ENCODE measurements at places on chromosomes 5 and 9.

- no peak for DNase-seq
Measured at GRCh38 chr9:30522061-30522460, 1862.4 kb upstream of the ACO1 start.

GRCh38 chr5:139186752-139187326 is 11.3 kb downstream of the SIL1 start:
- no peak for DNase-seq

DNA sequence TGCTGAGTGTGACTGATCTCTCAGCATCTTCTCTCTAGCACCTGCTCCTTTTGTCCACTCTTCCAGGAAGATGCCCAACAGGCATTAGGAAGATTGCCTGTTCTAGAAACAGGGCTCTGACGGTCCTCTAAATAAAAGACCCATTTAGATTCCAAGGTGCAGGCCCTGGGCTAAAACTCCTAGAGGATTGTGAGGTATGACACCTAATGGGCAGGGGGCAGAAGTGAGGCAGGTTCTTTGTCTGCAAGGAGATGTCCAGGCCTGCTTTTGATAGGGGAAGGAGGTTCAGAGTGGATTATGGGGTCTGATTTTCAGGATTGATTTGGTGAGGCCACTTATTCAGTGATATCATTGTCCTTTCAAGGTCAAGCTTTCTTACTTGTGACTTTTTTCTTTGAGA is 140.8 kb upstream of the TRPC7 start:
- DNase-seq = no peak

DNA sequence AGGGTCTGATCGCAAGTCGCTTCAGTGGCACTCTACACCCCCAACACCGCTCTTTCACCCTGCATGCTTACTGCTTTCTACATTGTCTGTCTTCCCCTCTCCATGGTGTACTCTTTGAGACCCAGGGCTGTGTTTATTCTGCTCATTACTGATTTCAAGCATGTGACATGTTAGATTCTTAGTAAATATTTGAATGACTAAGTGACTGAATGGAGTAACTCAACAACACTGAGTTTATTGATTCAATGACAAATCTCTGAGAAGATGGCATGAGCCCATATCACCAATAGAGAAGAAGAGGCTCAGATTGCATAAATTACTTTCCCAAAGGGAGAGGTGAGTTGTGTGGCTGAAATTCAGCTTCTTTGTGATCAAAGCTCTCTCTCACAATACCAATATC is 89.7 kb upstream of the OSMR start:
- DNase-seq = no peak

GRCh38 chr9:132116583-132116982 is 36.9 kb upstream of the MED27 start:
- no peak for DNase-seq

DNA sequence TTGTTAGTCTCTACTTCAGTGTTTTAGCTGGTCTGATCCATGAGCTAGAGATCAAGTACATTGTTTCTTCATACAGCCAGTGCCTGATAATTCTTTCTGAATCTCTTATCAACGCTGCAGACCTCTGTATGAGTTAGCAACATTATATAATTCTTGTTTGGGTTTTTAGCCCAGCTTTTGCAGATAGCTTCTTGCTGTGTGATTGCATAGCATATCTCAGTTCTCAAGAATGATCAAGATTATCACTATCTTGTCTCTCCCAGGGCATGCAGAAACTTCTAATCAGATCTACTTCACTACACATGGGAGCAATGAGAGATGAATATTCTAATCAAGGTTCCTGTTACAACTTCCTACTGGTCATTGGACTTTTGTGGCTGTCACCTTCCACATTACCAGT is 158.3 kb downstream of the FAM174A start:
- no peak for DNase-seq

GRCh38 chr5:9453480-9454011 is 92.3 kb downstream of the SEMA5A start:
- DNase-seq = no peak

DNA sequence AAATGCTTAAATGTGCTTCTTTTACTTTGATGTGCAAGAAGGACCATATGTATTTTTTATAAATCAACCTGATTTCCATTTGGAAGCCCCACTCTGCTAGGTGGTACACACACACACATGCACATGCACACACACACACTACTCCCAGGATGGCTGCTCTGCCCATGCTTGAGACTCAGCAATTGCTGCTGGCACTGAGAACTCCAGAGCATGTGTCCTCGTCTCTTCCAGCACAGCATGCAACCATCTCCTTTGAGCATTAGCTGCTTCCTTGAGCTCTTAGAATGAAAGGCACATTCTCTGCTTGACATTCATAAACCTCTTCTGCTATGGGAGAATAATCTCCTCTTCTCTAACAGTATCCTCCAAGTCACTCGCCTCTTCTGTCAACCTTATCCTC is 115.9 kb downstream of the FEM1C start:
- no peak for DNase-seq

DNA sequence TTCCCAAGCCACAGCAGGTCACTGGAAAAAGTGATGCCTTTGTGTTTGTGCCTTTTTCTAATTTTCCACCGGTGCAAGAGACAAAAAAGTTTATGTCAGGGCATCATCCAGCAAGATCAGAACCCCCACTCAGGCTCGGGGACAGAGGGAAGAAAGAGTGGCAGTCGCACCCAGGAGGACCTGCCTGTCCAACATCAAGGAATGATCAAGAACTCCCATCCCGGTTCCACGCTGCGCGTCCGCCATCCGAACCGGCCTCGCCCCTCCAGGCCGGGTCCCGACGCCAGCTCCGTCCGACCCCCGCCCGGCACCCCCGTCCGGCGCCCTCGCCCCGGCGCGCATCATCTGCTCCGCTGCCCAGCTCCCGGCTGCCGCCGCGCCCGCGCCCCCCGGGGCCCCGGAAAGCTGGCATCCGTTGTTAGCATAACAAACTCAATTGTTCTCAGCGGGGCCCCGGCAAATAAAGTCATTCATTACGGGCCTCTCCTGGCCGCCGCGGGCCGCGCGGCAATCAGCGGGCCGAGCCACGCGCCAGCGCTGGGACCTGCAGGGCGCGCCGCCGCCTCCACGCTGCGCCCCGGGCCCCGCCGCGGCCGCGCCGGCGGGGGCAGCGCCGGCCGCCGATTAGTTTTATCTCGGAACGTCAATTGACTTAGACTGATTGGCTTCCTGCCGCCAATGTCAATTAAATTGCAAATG is 48.1 kb downstream of the PAX5 start:
- DNase-seq = no peak

DNA sequence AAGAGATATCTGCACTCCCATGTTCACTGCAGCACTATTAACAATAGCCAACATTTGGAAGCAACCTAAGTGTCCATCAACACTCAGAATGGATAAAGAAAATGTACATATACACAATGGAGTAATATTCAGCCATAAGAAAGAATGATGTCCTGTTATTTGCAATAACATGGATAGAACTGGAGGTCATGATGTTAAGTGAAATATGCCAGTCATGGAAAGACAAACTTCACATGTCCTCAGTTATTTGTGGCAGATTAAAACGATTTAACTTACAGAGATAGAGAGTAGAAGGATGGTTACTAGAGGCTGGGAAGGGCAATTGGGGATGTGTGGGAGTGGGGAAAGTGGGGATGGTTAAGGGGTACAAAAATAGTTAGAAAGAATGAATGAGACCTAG is 110.3 kb upstream of the PCSK5 start:
- no peak for DNase-seq

DNA sequence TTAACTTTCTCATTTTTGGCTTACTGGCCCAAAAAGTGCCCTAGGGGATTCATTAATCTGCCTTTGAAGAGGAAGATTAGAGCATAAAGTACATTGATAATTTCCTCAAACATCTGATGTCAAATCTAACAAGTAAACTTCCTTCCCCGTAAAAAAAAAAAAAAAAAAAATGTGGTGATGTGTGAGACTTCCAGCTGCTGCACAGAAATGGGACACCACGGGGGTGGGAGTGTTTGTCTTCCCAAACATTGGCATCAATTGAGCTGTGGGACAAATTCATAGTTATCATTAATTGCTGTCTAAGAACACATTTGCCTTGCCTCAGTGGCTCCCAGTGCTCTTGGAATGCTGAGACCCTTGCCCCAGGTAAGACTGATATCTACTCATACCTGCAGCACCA is 149.6 kb downstream of the ADAMTS12 start:
- no peak for DNase-seq

- DNase-seq = no peak
Measured at GRCh38 chr5:83527221-83527620, 55.7 kb downstream of the VCAN start.

DNA sequence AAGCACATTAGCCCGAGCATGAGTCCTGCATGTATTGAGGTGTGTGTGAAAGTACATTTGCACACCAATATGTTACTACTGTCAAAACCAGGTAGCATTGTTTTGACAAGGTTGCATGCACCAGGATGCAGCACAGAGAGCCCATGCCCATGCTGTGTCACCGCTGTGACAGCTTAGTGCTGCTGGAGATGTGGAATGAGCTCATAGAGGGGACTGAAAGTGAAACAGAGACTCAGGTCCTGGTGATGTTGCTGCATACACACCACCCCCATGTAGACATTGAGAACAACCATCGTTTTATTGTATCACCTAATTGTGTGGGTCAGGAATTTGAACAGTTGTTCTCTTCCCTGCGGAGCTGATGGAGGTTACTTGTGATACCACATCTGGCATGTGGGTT is 53.0 kb downstream of the GADD45G start:
- no peak for DNase-seq

- no peak for DNase-seq
Measured at GRCh38 chr5:141596867-141597266, 21.9 kb downstream of the DIAPH1 start.

DNA sequence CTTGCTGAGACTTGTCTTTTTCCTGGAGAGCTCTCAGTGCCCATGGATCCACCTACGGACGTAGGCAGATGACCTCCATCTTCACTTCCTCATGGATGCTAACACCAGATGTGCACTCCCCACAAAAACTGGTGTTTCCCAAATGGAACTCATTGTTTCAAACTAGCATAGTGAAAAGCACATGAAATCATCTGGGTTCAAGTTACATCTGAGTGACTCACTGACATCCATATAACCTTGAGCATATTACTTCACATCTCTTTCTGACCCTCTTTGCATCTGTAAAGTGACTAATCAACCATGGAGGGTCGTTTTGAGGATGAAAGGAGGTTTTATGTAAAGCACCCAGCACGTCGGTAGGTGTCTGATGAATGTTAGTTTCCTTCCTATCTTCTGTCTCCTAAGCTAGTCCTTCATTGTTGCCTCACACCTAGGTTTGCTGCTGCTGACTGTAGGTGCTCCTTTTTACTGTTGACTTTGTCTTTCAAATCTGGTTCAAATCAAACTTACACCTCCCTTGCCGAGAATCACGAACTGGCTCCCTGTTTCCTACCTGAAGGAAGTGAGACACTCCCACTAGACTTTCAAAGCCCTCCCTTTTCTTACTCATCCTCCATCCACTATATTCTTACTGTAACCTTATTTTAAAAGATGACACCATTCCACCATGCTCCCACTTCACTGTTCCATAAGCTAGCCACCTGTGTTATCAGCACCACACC is 10.3 kb downstream of the OCLN start:
- DNase-seq = no peak

Measured in stimulated activated effector memory CD8-positive, alpha-beta T cell treated with anti-CD3 and anti-CD28 coated beads, Interleukin-12 subunit alpha, Interleukin-12 subunit beta, amount 100 ng/mL, for 72 hours (primary cell).